ENCODE measurements at places on chromosomes 2 and 18. TPM values are rescaled to one million over a fixed set of nuclear protein-coding genes. Genes with fewer than 3 reads are reported as not detected.

DNA sequence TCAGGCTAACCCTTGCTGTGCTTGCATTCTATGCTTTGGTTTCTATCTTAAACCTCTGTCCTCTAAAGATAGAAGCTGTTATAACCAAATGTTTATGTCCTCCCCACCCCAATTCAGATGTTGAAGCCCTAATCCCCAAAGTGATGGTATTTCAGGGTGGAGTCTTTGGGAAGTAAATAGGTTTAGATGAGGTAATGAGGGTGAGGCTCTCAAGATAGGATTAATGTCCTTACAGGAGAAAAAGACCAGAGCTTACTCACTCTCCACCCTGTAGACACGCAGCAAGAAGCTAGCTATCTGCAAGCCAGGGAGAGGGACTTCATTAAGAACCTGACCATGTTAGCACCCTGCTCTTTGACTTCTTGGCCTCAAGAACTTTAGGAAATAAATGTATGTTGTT lies 362.5 kb downstream of the ERBB4 start:
- DNase-seq, result no peak
- H3K36me3 ChIP-seq, result no peaks in the 10 kb centered on the region
- H3K4me3 ChIP-seq, result no peak overlapping the region
- no peaks in the 10 kb centered on the region for H3K4me1 ChIP-seq

GRCh38 chr2:6957031-6957714 lies 40.0 kb downstream of the RNF144A start:
- H3K27ac ChIP-seq, result no peak overlapping the region
- H3K4me3 ChIP-seq, result no peak overlapping the region
- H3K27me3 ChIP-seq, result no peaks in the 10 kb centered on the region
- peaks cover 38% of the 10 kb centered on the region for H3K4me1 ChIP-seq
- peaks cover 7% of the 10 kb centered on the region for H3K36me3 ChIP-seq
- DNase-seq, result no peak

- no peak overlapping the region for H3K4me3 ChIP-seq
- H3K27ac ChIP-seq, result no peak overlapping the region
- no peaks in the 10 kb centered on the region for H3K4me1 ChIP-seq
- no peak for DNase-seq
- no peaks in the 10 kb centered on the region for H3K27me3 ChIP-seq
These were observed 280.8 kb downstream of the CCDC85A start for GRCh38 chr2:56464613-56465012.

The NYAP2 gene
- total RNA-seq, result not detected

- H3K36me3 ChIP-seq, result no peaks in the 10 kb centered on the region
- no peak for DNase-seq
- H3K4me3 ChIP-seq, result no peak overlapping the region
- peaks cover 11% of the 10 kb centered on the region for H3K27me3 ChIP-seq
- H3K4me1 ChIP-seq, result peaks cover 29% of the 10 kb centered on the region
- peak overlapping the region; percentile 67 for H3K27ac ChIP-seq
These were observed 134.8 kb upstream of the THUMPD2 start for GRCh38 chr2:39913648-39914461.
